Lower lobe of right lung (tissue), 2 donors: ENCODE measurements at places on chromosomes 4 and X. TPM values are rescaled to one million over a fixed set of nuclear protein-coding genes. Genes with fewer than 3 reads are reported as not detected.

GRCh38 chr4:108570993-108571569 lies 49.3 kb upstream of the RPL34 start:
- DNase-seq: no peak

DNA sequence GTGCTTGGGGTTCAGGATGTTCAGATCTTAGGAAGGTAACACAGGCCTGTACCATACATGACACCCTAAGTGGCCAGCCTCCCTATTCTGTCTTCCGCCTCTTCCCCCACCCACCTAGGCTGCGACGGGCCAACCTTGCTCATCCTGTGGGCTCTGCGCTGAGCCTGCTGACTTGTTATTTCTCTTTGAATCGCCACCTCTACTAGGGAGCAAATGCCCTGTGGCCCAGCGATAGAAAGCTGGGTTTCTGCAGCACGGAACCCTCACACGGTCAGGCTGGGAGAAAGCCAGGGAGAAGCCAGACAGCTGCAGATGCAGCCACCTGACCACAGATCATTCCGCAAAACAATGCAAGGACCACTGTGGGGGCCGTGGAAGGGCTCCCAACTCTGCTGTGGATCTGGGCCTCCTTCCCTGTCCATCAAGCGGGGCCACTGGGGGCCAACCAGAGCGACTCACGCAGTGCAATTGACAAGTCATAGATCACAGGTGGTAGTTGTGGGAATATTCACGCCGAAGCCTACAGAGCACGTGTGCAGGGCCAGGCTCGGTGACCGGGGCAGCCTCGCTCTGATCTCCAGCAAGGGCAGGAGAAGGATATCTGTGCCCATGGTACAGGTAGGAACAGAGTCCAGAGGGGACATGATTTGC lies 227.5 kb downstream of the AFAP1 start:
- DNase-seq: no peak

DNA sequence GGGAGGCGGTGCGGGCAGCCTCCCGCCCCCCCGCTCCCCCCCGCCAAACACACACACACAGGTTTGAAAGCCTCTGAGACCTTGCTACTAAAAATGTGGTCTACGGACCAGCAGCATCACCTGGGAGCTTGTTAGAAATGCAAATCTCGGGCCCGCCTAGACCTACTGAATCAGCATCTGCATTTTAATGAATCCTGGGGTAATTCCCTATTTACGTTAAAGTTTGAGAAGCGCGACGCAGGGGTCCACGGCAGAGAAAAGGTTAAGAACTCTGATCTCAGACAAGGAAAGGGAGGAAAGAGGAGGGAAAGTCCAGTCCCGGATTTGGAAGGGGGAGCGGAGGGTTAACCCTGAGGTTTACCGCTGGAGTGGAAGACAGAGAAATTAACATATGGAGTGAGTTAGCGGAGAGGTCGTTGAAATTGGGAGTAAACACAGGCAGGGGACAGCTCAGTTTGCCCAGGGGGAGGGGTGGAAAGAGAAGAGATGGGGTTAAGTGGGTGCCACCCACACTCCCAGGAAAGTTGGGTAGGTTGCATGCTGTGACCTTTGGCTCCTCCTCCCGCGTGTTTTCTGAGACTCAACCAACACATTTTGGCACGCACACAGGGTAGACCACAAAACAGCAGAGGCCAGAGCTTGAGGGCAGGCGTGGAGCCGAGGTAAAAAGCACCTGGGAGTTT lies 483.6 kb downstream of the BCOR start:
- peak; percentile 64 for DNase-seq

- DNase-seq: no peak
Observed at GRCh38 chr4:45803994-45804393, 319.9 kb downstream of the GABRG1 start.

GRCh38 chr4:133592106-133592505 lies 443.0 kb downstream of the PCDH10 start:
- DNase-seq: no peak

DNA sequence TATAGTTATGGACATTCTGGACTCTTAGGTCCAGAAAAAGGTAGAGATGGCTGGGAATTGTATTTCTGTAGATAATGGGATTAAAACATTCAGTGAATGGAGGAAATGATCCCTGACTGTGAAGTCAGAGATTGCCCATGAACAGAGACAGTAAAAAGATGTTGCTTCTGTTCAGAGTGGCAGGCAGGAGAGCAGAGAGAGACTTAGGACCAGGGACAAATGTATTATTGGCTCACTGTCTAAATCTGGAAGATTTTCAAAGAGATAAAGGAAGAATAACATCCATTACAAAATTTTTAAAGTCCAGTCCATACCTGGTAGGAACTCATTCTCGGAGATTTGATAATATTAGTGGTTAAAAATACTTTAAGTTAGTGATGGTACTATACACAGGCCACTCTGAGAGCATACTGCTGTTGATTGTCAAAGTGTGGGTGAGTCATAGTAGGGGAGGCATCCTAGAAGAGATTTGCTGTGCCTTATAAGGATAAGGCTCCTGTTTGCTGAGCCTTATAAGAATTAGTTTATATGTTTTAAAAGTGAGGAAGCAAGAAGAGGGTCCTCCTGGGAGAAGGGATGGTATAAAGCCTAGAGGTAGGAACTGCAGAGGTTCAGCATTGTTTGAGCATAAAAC lies 53.0 kb downstream of the JADE3 start:
- DNase-seq: no peak

- DNase-seq: no peak
Observed at GRCh38 chr4:48653217-48654014, 126.7 kb downstream of the FRYL start.

SOWAHD gene
- 9.6 TPM for total RNA-seq

POLN gene
- total RNA-seq: 2.2 TPM

GC gene
- total RNA-seq: 0.86 TPM

F8A2 gene
- not detected for total RNA-seq

GPR101 gene
- not detected for total RNA-seq
